Natural killer cell treated with Interleukin-12 subunit alpha and Interleukin-12 subunit beta and Interleukin-15 and Interleukin-18, amount 100 ng/mL, for 72 hours (primary cell): ENCODE measurements at places on chromosomes 11 and 22. TPM values are rescaled to one million over a fixed set of nuclear protein-coding genes. Genes with fewer than 3 reads are reported as not detected.
A peak's percentile ranks its signal among the peaks of the same experiment; 100 is the strongest.

The KBTBD3 gene
- total RNA-seq = 6.7 TPM

GRCh38 chr11:47536915-47537314 lies 16.0 kb downstream of the CELF1 start:
- no peak overlapping the region for H3K4me3 ChIP-seq
- DNase-seq = no peak
- H3K27me3 ChIP-seq = no peaks in the 10 kb centered on the region
- peaks cover 27% of the 10 kb centered on the region for H3K4me1 ChIP-seq
- no peak overlapping the region for H3K27ac ChIP-seq

GRCh38 chr11:61290905-61291690 lies 4.0 kb downstream of the VWCE start:
- no peak overlapping the region for H3K4me3 ChIP-seq
- H3K27ac ChIP-seq = no peak overlapping the region
- peaks cover 8% of the 10 kb centered on the region for H3K27me3 ChIP-seq
- H3K36me3 ChIP-seq = no peaks in the 10 kb centered on the region
- DNase-seq = no peak

DNA sequence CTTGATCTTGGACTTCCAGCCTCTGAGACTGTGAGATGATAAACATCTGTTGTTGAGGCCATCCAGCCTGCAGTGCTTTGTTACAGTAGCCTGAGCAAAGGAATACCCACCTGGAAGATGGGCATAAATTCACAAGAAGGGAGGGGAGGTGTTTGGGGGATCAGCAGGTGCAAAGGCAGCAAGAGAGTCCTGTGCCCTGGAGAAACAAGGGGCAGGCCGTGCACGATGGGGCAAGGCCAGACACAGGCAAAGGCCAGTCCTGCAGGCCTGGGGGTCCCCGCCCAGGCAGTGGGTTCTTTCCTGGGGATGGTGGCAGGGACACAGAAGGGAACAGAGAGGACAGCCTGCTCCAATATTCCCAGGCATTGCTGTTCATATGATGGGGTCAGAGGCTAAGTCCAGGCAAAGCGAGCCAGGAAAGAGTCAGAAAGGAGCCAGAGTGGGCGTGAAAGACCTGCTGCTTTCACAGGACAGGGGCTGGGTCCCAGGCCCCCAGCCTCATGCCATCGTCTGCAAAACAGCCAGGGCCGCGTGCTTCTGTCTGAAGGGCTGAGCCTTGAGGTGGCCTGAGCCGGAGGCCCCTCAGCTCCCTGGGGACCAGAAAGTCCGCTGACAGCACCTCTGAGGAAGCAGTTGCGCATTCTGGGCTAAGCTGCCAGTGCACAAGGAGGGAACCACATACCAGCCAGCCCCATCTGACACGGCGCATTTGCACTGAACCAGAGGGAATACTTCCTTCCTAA lies 48.8 kb downstream of the MYEOV start:
- peaks cover 5% of the 10 kb centered on the region for H3K27me3 ChIP-seq
- peaks cover 5% of the 10 kb centered on the region for H3K36me3 ChIP-seq
- H3K4me1 ChIP-seq = peaks cover 15% of the 10 kb centered on the region
- no peak overlapping the region for H3K4me3 ChIP-seq
- H3K27ac ChIP-seq = no peak overlapping the region

- no peaks in the 10 kb centered on the region for H3K4me1 ChIP-seq
- no peaks in the 10 kb centered on the region for H3K36me3 ChIP-seq
- peak; percentile 49 for DNase-seq
- H3K27me3 ChIP-seq = no peaks in the 10 kb centered on the region
- no peak overlapping the region for H3K27ac ChIP-seq
These were observed 19.2 kb downstream of the EMID1 start for GRCh38 chr22:29224859-29225410.
